Large intestine (tissue), 12 donors: ENCODE measurements at places on chromosomes 12 and 14.

GRCh38 chr12:24039113-24039525 lies 89.6 kb upstream of the SOX5 start:
- no peak for DNase-seq

DNA sequence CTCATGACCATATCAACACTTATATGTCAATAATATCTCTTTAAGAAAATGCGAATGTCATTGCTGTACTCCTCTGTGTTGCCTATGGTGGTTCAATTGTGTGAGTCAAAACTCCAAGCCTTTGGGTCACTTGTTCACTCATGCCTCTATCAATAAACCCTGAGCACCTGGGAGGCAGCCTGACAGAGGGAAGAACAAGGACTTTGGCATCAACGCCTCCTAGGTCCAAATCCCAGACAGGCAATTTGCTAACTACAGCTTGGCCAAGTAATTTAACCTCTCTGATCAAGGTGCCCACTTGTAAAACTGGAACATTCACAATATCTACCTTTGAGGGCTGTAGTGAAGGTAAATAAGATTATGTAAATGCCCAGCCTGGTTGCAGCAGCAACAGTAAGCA lies 137.8 kb downstream of the SAMD4A start:
- peak; percentile 36 for DNase-seq

- DNase-seq, result peak; percentile 32
Observed at GRCh38 chr12:49763006-49763591, 21.7 kb downstream of the TMBIM6 start.

- DNase-seq, result no peak
Observed at GRCh38 chr12:104164634-104165033, 26.6 kb upstream of the NFYB start.

DNA sequence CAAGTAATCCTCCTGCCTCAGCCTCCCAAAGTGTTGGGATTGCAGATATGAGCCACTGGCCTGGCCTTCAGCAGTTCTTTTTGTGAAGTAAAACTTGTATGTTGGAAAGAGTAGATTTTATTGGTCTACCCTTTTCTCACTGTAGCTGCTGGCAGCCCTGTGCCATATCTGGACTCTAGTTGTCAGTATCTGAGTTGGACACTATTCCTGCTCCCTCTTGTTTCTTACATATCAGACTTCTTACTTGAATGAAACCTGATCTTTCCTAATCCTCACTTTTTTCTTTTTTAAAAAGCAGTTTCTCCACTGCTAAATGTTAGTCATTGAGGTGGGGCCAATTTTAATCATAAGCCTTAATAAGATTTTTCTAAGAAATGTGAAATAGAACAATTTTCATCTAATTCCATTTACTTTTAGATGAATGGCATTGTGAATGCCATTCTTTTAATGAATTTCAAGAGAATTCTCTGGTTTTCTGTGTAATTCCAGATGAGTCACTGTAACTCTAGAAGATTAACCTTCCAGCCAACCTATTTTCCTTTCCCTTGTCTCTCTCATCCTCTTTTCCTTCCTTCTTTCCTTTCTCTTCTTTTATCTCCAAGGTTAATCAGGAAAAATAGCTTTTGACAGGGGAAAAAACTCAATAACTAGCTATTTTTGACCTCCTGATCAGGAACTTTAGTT lies 88.7 kb downstream of the APAF1 start:
- DNase-seq, result no peak
